GM12865 (cell line): ENCODE measurements at places on chromosomes 13 and 19.

GRCh38 chr19:920051-920864, 3.1 kb downstream of the KISS1R start:
- DNase-seq: peak; percentile 74

DNA sequence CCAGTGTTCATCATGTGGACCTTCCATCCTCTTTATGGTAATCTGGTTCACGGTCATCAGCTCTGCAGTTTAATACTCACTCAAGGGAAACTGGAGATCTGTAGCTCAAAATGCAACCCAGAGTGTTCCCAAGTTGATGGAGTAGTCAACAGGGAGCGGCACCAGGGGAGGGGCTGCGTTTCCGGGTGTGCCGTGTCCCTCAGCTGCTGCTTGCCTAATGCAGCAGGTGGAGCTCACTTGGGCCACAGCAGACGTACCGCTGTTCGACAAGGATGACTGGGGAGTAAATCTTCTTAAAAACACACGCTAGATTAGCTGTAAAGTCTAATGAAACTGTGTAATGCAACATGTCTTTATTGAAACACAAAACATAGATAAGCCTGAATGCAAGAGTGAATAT, 81.1 kb downstream of the TNFSF13B start:
- no peak for DNase-seq

GRCh38 chr13:111537115-111537728, 216.8 kb downstream of the TEX29 start:
- DNase-seq: no peak

- DNase-seq: no peak
Measured at GRCh38 chr13:59464926-59465325, 698.8 kb downstream of the DIAPH3 start.

GRCh38 chr19:53664760-53665159, 33.0 kb downstream of the DPRX start:
- DNase-seq: no peak

- DNase-seq: no peak
Measured at GRCh38 chr19:11058246-11059030, 30.8 kb upstream of the LDLR start.

DNA sequence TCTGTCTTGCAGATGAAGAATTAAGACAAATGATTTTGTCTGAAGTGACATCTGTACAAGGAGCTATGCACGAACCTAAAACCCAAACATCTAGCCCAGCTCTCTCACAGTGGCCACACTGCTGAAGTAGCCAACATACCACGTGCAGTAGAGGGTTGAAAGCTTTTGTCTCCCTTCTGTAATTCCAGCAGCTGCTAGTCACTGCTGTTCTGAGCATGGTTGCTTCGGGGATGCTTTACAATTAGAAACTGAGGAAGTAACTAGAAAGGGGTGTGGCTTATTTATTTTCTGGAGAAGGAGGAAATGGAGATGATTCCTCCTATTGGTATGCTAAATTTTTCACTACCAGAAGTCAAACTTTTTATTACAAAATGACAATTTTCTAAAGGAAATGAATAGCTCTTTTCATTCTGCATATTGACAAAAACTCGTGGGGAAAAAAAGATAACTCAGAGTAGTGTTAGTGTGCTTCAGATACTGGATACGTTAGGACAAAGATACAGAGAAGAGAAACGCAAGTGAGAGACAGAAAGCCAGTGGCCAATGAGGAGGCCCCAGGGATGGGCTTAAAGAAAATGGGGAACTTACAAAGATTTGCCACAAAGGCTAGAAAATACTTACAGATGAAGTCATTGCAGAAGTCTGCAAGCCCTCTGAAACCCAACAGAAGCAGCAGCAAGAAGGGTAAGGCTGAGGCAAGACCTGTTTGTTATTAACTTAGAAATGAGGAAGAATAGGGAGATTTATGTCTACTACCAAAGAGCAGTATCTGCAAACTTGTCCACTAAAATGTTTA, 192.7 kb upstream of the MIR17HG start:
- DNase-seq: no peak

- no peak for DNase-seq
Measured at GRCh38 chr13:76730220-76730619, 156.0 kb downstream of the KCTD12 start.

- DNase-seq: no peak
Measured at GRCh38 chr13:30884543-30884942, 21.5 kb upstream of the MEDAG start.

DNA sequence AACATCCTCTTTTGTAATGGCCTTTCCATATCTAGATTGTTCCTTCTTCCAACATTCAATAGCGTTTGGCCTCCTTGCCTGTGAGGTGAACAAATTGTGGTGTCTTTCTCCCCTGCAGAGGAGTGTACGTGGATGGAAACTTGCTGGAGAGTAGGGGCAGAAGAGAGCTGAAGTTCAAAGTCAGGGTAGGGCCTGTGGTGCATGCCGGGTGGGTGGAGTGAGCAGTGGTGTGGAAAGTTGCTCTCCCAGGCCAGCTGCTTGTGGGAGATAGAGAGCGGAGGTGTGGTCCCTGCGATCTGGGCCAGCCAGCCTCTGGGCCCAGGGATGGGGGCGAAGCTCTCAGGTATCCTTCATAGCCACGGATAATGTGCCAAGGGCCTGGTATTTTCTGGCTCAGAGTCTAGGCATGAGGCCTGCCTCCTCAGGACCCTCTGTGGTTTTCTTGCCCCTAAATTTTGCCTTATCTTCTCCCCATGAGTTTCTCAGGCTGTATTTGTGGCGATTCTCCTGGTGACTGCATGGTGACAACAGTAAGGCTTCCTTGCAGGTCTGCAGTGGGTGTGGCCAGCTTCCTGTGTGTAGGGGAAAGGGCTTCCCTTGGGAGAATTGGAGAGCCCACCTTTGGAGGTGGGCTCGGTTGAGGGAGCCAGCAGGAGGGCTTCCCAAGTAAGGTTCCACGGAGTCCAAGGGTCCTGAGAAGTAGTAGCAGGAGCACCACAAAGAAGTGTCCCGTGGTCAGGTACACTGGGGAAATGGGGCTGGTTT, 6.7 kb downstream of the RGCC start:
- peak; percentile 27 for DNase-seq

- DNase-seq: no peak
Measured at GRCh38 chr19:9914001-9914314, 22.4 kb downstream of the OLFM2 start.

DNA sequence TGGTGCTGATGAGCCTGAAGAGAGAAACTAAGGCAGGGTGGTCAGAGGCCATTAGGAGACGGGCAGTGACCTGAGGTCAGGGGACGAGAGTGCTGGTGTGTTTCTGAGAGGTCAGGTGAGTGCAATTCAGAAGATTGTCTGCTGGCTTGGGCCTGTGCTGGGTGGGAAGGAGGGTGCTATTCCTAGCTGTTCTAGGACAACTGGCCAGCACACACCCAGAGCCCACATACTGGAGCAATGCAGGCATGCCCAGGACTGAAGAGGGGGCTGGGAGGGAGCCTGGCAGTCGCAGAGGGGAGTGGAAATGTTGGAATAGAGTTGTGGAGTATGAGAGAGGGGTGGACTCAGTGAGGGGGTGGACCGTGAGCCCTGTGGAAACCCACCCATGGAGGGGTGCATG, 16.5 kb downstream of the ARHGEF7 start:
- DNase-seq: no peak

GRCh38 chr19:20359933-20360720, 193.1 kb downstream of the ZNF486 start:
- DNase-seq: no peak

DNA sequence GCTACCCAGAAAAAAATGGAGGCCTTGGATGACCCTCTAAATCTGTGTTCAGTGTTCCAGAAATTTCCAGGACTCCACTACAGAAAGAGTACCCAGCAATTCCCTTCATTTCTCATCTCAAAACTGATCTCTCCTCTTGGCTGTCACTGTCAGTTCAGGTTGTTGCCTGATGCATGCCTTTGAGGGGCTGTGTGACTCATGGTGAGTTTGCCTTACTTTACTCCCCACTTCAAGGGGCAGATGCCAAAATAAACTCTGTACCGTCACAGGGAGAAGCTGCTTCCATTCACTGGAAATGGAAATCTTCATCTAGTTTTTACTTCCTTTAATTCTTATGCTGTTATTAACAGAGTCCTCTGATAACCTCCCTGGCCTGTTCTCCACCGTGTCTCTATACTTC, 1075.0 kb downstream of the DIAPH3 start:
- no peak for DNase-seq

- DNase-seq: no peak
Measured at GRCh38 chr13:113669755-113670341, 2.8 kb downstream of the GRK1 start.

- DNase-seq: no peak
Measured at GRCh38 chr19:34067861-34068271, 104.4 kb upstream of the LSM14A start.

DNA sequence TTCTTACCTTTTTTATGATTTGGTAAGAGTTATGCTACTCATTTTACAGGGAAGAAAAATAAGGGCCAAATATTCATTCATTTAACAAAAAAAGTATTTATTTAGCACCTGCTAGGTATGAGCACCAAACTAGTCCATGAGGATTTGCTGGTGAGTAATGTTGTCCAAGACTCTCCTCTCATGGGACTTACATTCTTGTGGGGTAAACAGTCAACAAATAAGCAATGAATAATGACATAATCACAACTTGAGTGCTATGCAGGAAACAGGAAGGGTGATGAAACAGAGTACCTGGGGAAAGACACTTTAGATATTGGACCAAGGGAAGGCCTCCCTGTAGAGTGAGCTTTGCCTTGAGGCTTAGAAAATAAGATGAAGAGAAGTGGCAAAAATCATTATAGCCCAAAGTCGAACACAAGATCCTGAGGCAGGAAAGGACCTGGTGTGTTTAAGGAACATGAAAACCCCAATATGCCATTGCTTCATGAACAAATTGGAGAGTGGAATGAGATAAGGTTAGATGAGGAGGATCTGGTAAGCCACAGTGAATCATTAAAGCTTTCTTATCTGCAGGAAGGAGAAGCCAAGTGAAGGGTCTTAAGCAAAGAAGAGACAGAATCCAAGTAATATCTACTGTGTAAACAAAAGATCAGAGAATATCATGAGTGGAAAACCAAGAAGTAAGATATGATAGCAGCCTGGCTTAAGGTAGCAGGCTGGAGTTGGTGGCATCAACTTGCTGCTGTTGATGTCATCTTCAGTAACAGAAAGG, 294.5 kb upstream of the NBEA start:
- no peak for DNase-seq

- no peak for DNase-seq
Measured at GRCh38 chr13:41282129-41282571, 18.8 kb upstream of the MTRF1 start.

DNA sequence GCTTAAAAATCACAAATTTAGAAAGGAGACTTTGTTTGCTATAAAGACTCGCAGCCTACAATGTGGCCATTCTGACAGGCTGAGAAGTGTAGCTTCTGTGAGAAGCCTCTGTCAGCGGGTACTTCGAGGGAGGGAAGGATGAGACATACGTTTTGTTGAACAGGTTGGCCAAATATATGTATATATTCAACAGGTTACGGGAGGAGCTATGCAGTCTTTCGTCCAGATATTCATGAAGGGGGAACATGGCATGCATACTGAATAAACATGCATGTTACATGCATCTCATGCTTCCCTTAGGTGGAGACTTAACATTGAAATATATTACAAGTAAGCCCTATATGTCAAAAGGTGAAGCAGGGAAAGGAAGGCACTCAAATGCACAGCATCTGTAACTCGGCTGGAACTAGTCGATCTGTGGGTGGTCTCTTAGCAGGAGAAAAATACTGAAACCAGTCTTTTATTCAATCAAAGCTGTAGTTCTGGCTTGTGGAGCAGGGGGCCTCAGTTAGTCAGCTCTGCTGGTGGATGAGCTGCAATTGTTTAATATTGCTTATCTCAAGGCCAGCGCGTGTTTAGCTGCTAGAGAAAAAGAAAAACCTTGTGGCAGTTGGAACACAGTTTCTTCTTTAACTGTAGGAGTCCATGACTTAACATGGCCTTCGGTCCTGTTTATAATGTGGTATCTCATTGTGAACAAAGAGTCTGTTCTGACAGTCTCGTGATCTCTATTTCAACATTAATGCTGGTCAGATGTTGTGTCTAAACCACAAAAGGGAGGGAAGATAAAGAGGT, 94.3 kb downstream of the FAM216B start:
- peak; percentile 26 for DNase-seq

DNA sequence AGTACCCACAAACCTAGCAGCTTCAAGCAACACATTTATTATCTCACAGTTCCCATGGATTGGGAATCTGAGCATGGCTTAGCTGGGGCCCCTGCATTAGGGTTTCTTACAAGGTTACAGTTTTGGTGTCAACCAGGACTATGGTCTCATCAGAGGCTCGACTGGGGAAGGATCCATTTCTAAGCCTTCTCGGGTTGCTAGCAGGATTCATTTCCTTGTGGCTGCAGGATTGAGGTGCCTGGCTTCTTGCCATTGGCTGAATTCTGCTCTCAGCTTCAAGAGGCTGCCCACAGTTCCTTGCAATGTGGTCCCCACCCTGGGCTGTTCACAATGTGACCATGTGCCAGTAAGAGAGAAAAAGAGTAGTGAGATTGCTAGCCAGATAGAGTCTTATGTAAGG, 26.7 kb downstream of the ZNRF4 start:
- no peak for DNase-seq

DNA sequence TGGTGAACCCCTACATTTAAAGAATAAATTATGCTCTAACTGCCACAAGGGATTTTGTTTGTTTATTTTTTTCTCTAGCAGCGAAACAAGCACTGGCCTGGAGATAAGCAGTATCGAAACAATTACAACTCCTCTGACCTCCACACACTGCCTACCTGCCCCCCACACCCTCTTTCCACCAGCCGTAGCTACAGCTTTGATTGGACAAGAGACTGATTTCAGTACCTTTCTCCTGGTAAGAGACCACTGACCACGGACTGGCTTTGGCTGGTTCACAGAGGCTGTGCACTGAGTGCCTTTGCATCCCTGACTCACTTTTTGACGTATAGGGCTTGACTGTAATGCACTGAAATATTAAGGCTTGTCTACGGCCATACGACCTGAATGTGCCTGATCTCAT, 7.4 kb upstream of the ZDHHC20 start:
- no peak for DNase-seq

- DNase-seq: peak; percentile 41
Measured at GRCh38 chr13:41006306-41006705, 12.8 kb downstream of the ELF1 start.

DNA sequence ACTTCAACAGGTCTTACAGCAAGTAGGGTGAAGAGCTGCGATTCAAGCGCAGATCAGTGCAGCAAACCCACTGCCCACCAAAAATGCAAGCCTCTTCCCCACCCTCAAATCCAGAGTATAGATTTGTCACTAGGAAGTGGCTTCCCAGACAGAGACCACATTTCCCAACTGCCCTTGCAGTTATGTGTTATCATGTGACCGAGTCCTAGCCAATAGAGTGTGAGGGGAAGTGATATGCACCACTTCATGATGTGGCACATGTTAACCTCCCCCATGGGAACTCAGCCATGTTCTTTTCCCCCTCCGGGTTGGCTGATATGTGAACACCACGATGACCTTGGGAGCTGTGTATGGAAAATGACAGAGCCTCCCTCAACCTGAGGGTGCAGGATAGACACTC, 50.8 kb downstream of the MBD3L2B start:
- DNase-seq: peak; percentile 19

DNA sequence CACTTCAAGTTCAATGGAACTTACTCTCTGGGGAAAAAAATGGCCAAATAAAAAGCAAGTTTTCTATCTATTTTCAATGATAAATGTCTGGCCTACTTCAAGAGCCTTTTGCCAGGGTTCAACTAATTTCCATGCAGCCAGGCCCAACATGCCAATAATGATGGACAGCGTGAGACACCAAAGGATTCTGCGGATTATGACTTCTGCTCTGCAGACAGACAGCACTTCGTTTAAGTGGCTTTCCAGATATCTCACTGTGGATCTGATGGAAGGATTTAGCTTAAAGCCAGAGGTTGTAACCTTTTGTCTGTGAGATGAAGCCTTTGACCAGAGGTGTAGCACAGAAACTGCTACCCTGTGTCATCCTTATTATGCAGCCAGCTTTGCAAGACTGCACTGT, 614.2 kb downstream of the DCT start:
- DNase-seq: no peak
